ENCODE measurements at places on chromosomes 2 and 18.

DNA sequence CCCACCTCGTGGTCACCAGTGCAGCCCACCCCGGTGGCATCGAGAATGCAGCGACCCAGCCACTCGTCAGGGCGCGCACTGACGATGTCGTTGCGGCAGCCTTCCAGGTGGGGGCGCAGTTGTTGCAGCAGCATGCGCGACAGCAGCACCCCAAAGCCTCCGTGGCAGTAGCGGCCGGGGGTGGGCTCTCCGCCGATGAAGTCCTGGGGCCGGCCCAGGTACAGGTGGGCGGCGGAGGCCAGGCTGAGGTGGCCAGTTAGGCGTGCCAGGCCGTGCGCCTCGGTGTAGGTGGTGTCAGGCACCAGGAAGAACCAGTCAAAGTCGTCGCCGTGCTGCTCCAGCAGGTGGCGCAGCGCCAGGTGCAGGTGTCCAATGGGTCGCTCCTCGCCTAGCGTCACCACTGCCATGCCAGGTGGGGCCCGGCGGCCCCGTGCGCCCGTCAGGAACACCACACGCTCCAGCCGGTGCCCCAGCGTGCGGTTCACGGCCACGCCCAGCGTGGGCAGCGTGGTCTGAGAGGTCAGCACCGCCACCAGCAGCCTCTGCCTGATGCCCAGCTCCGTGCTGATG lies 1.9 kb downstream of the CHPF start:
- DNase-seq, result peak; percentile 75
- peak overlapping the region; percentile 92 for H3K4me3 ChIP-seq
- no peaks in the 10 kb centered on the region for H3K27me3 ChIP-seq
- H3K4me1 ChIP-seq, result peaks cover 18% of the 10 kb centered on the region
- H3K36me3 ChIP-seq, result no peaks in the 10 kb centered on the region
- H3K27ac ChIP-seq, result peak overlapping the region; percentile 60

DNA sequence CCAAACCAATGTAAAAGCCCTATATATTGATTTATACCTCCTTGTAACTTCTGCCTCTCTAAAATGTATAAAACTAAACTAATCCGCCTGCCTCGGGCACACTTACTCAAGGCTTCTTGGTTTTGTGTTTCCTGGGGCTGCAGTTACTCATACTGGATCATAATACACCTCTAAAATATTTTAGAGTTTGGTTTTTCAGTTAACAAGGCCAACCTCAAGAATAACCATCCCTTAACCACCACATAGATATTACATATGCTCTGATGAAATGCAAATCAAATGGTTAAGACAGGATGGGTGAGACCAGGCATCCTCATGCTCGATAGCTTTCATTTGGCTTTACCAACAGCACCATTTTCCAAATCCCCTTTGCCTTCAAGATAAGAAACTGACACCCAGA lies 46.4 kb downstream of the UXS1 start:
- peaks cover 15% of the 10 kb centered on the region for H3K36me3 ChIP-seq
- no peak for DNase-seq

GRCh38 chr2:198157314-198157713 lies 352.9 kb downstream of the PLCL1 start:
- H3K36me3 ChIP-seq, result no peaks in the 10 kb centered on the region
- H3K27me3 ChIP-seq, result no peaks in the 10 kb centered on the region
- H3K4me3 ChIP-seq, result no peak overlapping the region
- DNase-seq, result no peak
- H3K27ac ChIP-seq, result no peak overlapping the region

DNA sequence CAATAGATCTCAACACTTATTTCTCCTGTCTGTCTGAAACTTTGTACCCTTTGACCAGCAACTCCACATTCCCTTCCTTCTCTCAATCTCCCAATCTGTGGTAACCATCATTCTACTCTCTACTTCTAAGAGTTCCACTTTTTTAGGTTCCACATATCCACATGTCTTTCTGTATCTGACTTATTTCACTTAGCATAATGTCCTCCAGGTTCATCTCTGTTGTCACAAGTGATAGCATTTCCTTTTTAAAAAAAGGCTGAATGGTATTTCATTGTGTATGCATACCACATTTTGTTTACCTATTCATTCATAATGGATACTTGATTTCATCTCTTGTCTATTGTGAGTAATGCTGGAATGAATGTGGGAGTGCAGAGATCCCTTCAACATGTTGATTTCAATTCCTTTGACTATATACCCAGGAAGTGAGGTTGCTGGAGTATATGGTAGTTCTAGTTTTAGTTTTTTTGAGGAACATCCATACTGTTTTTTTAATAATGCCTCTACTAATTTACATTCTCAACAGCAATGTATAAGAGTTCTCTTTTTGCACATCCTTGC lies 18.8 kb upstream of the MMADHC start:
- peaks cover 7% of the 10 kb centered on the region for H3K4me1 ChIP-seq
- H3K27me3 ChIP-seq, result peaks cover 8% of the 10 kb centered on the region
- DNase-seq, result no peak
- H3K4me3 ChIP-seq, result no peak overlapping the region
- peaks cover 6% of the 10 kb centered on the region for H3K36me3 ChIP-seq

- no peaks in the 10 kb centered on the region for H3K36me3 ChIP-seq
- H3K27me3 ChIP-seq, result peaks cover 41% of the 10 kb centered on the region
- no peak overlapping the region for H3K27ac ChIP-seq
These were observed 33.0 kb downstream of the ASAP2 start for GRCh38 chr2:9239616-9240015.

DNA sequence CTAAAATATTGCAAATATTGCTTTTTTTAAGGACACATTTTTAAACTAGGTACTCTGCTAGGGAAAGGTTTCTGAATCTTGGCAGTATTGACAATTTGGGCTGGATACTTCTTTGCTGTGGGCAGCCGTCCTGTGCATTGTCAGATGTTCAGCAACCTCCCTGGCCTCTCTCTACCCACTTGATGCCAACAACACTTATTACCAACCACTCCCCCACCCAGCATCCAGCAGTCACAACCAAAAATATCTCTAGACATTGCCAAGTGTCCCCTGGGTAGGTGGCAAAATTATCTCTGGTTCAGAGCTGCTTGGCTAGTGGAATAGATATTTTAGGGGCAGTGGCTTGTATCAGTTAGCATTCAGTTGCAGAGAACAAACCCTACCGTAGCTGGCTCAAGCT lies 114.3 kb upstream of the PNPT1 start:
- H3K4me3 ChIP-seq, result no peak overlapping the region
- no peak for DNase-seq
- no peaks in the 10 kb centered on the region for H3K4me1 ChIP-seq
- H3K27me3 ChIP-seq, result peaks cover 14% of the 10 kb centered on the region

DNA sequence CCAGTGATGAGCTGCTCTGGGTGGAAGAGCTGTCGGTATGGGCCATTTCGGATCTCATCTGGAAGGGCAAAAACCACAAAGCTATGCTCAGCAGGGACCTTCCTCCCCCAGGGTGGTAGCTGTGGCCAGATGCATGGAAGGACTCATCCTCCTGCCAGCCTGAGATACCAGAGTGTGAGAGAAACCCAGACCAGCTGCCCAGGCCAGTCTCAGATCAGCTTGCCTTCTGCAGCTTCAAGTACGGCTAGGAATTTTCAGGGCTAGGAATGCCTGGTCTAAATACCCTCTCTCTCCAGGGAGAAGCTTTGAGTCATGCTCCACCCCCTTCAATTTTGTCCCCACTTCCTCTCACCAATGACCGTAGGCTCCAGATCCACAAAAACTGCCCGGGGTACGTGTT lies 1.4 kb upstream of the TUBA4B start:
- peaks cover 10% of the 10 kb centered on the region for H3K36me3 ChIP-seq
- H3K27ac ChIP-seq, result peak overlapping the region; percentile 96
- peaks cover 58% of the 10 kb centered on the region for H3K4me1 ChIP-seq
- H3K4me3 ChIP-seq, result peak overlapping the region; percentile 90

DNA sequence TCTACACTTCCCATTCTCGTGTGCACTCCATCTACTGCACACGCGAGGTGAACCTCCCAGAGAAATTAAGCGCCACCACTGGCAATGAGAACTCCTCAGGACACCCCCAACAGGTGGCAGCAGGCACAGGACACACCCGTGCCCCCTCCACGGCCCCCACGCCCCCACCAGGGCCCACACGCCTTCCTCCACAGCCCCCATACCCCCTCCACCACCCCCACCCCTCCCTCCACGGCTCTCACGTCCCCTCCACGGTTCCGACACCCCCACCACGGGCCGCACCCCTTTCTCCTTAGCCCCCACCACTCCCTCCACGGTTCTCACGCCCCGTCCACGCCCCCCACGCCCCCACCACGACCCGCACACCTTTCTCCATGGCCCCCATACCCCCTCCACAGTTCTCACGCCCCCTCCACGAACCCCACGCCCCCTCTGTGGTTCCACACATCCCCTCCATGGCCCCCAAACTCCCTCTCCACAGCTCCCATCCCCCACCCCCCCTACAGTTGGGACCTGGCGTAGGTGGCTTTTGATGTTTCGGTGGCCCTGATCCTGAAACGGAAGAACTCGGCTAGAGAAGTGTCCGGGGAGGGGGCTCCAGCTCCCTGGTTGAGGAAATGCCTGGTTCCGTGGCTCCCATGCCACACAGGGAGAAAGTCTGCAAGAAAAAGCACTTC lies 110.8 kb downstream of the ZNF516 start:
- no peak overlapping the region for H3K4me3 ChIP-seq
- no peaks in the 10 kb centered on the region for H3K27me3 ChIP-seq
- DNase-seq, result no peak
- no peak overlapping the region for H3K27ac ChIP-seq
- peaks cover 29% of the 10 kb centered on the region for H3K4me1 ChIP-seq

DNA sequence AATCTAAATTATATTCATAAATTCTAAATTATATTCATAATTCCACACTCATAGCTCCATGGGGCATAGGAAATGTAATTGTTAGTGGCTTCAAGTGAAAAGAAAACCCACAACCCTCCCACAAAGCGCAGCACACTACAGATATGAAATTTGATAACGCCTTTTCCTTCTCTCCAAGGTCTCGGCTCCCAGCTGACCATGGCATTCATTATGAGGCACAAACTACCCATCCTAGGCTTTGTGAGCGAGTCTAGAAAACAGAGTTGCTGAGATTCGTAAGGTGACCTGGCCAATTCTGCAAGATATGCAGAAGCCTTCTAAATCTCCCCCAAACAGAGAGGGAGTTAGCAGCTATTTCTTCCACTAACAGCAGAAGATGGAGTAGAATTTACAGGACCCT lies 5.4 kb downstream of the NPPC start:
- peaks cover 52% of the 10 kb centered on the region for H3K27me3 ChIP-seq
- peaks cover 5% of the 10 kb centered on the region for H3K4me1 ChIP-seq
- H3K27ac ChIP-seq, result no peak overlapping the region
- no peak overlapping the region for H3K4me3 ChIP-seq

DNA sequence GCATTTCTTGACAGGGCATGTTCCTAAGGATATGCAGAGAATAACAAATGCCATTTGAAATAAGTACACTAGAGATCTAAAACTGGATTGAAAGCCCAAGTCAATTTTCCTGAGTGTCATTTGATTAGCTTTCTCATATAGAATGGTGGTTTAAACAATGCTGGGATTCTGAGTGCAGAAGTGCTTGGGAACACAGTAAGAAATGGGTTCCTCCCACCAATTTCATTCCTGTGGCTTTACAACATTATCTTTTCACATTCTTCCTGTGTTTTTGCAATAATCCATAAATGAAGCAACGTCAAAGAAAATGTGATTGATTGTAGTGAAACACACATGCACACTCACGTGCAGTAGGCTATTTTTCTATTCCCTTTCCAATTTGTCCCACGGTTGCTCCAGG lies 1858.4 kb upstream of the PIK3C3 start:
- no peak overlapping the region for H3K27ac ChIP-seq
- no peak overlapping the region for H3K4me3 ChIP-seq
- H3K36me3 ChIP-seq, result no peaks in the 10 kb centered on the region
- no peaks in the 10 kb centered on the region for H3K4me1 ChIP-seq
- DNase-seq, result no peak

- no peaks in the 10 kb centered on the region for H3K27me3 ChIP-seq
- H3K27ac ChIP-seq, result no peak overlapping the region
- H3K36me3 ChIP-seq, result no peaks in the 10 kb centered on the region
- no peak for DNase-seq
These were observed 740.3 kb upstream of the HS6ST1 start for GRCh38 chr2:129058981-129059380.

DNA sequence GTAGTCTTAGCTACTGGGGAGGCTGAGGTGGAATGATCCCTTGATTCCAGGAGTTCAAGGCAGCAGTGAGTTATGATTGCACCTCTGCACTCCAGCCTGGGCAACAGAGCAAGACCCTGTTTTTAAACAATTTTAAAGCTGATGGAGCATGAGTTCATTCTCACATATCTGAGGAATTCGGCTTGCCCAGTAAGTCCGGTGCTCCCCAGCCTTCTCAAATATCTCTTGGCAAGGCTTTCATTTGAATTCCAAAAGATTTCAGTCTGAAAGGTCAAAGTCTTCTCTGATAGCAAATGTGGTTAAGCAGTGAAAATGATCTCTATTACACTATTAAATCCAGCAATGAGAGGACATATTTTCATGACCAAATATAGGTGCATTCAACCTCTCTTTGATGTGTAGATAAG lies 27.9 kb downstream of the PIEZO2 start:
- no peaks in the 10 kb centered on the region for H3K27me3 ChIP-seq
- no peak for DNase-seq
- no peaks in the 10 kb centered on the region for H3K36me3 ChIP-seq

- DNase-seq, result no peak
- no peak overlapping the region for H3K4me3 ChIP-seq
These were observed 10.5 kb upstream of the BBS5 start for GRCh38 chr2:169468841-169469240.

DNA sequence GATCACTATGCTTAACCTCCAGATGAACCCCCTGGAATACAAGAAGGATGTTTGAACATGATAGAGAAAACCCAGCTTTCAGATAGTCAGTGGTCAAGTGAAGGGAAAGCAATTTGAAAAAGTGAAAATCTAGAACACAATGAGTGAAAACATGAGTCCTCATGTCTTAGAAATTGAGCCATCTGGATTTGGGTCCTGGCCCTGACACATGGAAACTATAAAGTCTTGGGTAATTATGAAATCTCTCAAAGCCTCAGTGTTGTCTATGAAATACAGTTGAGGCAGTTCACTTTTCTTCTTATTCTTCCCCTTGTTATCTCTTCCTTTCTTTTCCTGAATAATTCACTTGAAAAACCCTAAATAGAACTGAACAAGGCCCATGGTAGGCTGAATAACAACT lies 120.6 kb downstream of the EN1 start:
- H3K4me3 ChIP-seq, result no peak overlapping the region
- no peak for DNase-seq
- H3K27me3 ChIP-seq, result peaks cover 12% of the 10 kb centered on the region

DNA sequence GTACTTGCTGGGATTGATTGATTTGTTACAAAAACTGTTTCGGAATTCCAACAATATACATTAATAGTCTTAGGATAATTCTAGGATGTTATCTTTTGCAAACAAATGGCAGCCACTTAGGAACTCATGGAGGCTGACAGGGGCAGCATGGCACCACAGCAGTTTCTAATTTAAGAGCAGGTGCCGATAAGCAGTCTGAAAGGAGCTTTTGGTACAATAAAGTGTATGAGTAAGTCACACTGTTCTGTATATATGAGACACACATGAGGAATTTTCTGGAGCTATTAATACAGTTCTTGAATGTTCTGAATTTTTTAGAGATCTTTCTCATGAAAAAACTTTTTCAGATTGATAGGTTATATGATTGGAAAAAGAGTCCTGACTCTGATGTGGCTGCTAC lies 52.2 kb downstream of the EIF5B start:
- DNase-seq, result no peak
- no peaks in the 10 kb centered on the region for H3K27me3 ChIP-seq
- no peak overlapping the region for H3K27ac ChIP-seq
- no peak overlapping the region for H3K4me3 ChIP-seq
- peaks cover 6% of the 10 kb centered on the region for H3K36me3 ChIP-seq

- H3K27ac ChIP-seq, result no peak overlapping the region
- H3K4me3 ChIP-seq, result no peak overlapping the region
- no peaks in the 10 kb centered on the region for H3K27me3 ChIP-seq
- H3K36me3 ChIP-seq, result peaks cover 2% of the 10 kb centered on the region
- no peak for DNase-seq
These were observed 44.1 kb downstream of the MREG start for GRCh38 chr2:215969131-215969841.
